ENCODE measurements at places on chromosomes 6 and 20.

DNA sequence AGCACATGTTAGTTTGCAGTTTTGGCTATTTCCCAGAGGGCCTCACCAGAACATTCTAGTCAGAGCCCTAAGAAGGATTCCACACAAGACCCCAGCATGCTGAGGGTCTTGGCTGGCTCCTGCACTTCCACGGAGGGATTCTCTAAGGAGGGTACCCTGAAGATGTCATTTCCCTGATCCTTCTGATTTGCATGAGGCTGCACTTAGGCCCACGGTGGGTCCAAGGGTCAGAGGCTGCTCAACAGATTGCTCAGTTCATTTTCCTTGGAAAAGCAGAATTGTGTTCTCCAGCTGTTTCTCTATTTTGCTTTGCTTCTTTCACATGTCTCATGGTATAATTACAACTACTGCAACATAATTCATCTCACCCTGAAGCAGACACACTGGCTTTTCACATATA lies 22.2 kb downstream of the PREP start:
- no peak for DNase-seq

GRCh38 chr6:44022671-44023352 lies 104.4 kb downstream of the MRPL14 start:
- DNase-seq = peak; percentile 44

DNA sequence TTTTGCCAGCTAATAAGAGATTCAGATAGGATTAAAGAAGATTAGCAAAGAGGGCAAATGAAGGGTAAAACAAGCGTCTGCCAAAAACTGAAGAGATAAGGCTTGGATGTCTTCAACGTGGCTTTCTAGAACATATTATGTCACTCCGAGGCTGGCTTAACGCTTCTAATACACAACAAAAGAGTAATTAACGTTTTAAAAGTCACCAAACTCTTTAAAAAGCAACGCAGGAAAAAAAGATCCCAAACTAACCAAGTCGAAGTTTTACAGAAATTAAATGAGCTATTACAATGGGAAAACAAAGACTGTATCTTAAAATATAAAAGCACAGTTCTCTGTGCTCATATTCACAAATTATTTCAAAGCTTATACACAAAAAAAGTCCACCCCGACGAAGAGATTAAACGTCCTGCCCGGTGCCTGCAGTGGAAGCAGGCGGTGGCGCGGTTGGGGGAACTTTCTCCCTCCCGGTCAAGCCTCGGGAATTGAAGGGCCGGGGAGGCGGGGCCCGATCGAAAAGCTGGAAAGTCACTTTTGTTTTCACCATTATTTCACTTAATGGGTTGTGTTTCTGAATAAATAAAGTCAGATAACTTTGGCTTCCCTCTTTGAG lies 1.2 kb downstream of the MAK start:
- no peak for DNase-seq

- no peak for DNase-seq
Observed at GRCh38 chr20:1830240-1830639, 65.0 kb upstream of the SIRPA start.

DNA sequence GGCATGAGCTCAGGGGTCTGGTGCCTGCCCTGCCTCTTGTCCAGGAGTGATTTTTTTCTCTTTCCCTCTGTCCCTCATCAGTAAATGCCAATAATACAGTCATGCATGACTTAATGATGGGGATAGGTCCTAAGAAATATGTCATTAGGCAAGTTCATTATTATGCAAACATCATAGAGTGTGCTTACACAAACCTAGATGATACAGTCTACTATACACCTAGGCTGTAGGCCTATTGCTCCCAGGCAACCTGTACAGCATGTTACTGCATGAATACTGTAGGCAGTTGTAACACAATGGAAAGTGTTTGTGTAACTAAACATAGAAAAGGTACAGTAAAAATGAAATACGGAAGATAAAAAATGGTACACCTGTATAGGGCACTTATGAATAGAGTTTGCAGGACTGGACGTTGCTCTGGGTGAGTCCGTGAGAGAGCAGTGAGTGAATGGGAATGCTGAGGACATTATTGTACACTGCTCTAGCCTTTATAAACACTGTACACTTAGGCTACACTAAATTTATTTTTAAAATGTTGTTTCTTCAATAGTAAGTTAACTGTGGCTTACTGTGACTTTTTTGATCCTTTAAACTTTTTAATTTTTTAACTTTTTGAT lies 22.1 kb downstream of the PBOV1 start:
- no peak for DNase-seq

DNA sequence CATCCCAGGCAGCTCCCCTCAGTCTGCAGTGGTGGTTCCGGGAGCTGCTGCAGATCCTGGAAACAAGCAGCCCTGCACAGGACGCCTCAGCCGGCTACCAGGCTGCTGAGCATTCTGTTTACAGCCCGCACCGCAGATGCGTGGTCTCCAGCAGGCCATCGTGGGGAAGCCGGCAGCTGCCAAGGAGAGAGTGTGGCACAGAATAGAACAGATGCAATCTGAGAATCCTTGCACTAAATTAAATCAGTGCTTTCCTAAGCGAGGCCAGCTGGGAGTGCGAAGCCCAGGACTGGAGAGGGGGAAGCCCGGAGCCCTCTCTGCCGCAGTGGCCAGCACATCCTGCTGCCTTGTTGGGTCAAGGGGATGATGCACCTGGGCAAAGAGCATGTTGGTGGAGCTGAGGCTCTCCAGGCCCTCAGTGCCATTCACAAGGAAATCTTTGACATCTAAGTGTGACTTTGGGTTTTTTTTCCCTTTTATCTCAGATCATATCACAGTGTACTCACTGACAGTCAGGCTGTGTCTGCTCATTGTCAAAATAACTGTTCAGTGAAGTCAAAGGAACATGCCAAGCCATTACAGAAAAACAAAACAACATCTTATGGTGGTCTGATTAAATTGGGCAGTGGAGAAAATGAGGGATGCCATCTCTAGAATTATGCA lies 118.1 kb downstream of the SYNDIG1 start:
- DNase-seq = no peak

GRCh38 chr6:137877113-137877512 lies 10.1 kb downstream of the TNFAIP3 start:
- no peak for DNase-seq

Measured in suprapubic skin (tissue), 4 donors.